ENCODE measurements at places on chromosomes 1 and 21. TPM values are rescaled to one million over a fixed set of nuclear protein-coding genes. Genes with fewer than 3 reads are reported as not detected.

GRCh38 chr1:204087181-204087892 lies 14.4 kb downstream of the SOX13 start:
- no peak overlapping the region for H3K4me3 ChIP-seq
- DNase-seq = peak; percentile 22
- H3K36me3 ChIP-seq = no peaks in the 10 kb centered on the region

DNA sequence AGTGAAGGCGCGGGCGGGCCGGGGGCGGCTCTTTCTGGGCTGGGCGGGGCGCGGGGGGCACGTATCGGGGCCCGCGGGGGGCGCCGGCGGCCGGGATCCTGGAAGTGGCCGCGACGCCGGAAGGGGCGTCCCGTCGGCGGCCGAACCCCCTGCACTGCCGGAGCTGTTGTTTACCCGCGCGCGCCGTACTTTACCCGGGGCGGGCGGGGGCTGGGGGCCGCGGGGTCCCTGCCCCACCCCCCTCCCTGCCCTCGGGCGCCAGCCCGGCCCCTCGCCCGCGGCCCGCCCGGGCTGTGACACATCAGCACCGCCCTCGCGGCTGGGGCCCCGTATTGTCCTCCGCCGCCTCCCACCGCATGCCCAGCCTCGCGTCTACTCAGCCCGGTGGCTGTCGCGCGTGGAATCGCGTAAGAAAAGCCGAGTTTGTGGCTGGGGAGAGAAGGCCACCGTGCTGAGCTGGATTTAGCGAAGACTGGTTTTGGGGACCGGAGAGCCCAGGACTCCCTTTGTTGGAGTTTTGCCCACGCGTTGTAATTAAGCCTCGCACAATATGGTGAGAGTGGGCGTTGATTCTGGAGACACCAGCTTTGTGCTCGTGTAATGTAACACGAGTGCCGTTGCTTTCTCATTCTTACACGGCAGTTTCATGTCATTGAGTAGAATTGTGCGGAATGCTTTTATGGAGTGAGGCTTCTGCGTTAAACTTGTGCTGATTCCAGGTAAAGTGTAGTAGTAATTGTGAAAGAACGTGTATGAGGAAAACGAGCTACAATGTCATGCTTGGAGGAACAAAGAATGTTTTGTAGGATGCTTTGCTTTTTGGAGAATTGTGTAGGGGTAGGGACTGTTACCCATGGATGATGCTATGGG lies 559 bp downstream of the BACH1 start:
- H3K36me3 ChIP-seq = no peaks in the 10 kb centered on the region
- peaks cover 56% of the 10 kb centered on the region for H3K4me1 ChIP-seq
- peak overlapping the region; percentile 76 for H3K4me3 ChIP-seq
- peak overlapping the region; percentile 94 for H3K27ac ChIP-seq
- H3K27me3 ChIP-seq = no peaks in the 10 kb centered on the region
- DNase-seq = peak; percentile 70

PLPP3 gene
- total RNA-seq = 112 TPM

- H3K27ac ChIP-seq = peak overlapping the region; percentile 85
- H3K4me1 ChIP-seq = peaks cover 29% of the 10 kb centered on the region
- peak overlapping the region; percentile 68 for H3K4me3 ChIP-seq
- no peaks in the 10 kb centered on the region for H3K36me3 ChIP-seq
- peak; percentile 55 for DNase-seq
Observed at GRCh38 chr1:226736908-226737818, 1.9 kb downstream of the ITPKB start.

- DNase-seq = peak; percentile 27
- H3K4me1 ChIP-seq = peaks cover 36% of the 10 kb centered on the region
- no peaks in the 10 kb centered on the region for H3K36me3 ChIP-seq
- no peak overlapping the region for H3K4me3 ChIP-seq
- no peaks in the 10 kb centered on the region for H3K27me3 ChIP-seq
Observed at GRCh38 chr1:93616996-93617669, 64.5 kb downstream of the BCAR3 start.

Data from left lung (tissue), 14 donors.